Astrocyte of the cerebellum (primary cell): ENCODE measurements at places on chromosomes 3 and 15.

DNA sequence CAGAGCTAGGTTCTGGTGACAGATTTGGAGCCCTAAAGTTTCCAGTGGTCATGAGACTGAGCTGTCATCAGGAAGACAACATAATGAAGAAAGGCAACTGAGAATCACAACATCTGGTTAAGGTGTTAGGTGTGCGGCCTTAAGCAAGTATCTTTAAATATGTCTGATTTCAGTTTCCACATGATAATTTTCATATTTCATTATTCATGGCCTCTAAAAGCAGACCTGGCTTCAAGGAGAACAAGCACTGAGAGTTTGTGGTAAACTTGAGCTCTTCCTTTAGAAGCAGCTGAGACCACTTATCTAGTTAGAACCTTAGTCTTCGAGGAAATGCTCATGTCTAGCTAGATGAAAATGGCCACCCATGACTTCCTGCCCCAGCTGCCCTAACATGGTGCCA, 25.7 kb upstream of the MYLK start:
- DNase-seq = no peak

DNA sequence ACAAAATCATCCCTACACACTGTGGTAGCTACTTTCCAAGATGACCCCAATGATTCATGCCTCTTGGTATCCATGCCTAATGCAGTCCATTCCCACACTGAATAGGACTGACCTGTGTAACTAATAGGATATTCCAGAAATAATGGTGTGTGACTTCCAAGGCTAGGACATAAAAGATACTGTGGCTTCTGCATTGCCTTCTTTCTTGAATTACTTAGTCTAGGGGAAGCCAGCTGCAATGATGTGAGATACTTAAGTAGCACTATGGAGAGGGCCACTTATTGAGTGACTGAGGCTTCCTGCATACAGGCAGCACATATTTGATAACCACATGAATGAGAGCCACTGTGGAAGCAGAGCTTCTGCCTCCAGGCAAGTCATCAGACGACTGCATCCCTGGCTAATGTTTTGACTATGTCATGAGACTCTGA, 50.1 kb downstream of the NR1I2 start:
- peak; percentile 92 for DNase-seq

DNA sequence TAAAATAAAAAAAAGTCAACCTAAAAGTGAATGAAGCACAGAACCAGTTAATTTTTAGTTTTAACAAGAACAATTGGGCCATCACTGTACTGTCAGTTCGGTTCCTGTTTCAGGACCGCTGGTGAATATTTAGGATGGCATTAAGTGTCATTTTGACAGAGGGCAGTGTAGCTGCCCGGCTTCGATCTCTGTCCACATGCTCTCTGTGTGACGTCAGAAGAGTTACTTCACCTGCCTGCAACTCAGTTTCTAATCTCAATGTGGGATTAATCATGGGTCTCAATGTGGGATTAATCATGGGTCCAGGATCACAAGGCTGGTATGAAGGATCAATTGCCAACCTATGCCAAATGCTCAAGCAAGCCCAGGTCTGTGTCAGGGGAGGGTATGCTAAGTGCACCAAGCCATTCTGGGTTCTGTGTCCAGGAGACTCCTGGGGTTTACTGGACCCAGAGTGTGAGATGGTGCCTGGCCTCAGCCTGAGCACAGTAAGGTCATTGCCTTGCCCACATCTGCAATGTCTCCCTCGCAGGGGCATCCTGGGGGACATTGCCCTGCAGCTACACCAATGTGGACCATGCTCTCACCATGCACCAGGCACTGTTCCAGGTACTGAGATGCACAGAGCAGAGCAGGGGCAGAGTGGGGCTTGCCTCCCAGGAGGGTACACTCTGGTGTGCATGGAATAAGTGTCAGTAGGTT, 8.1 kb downstream of the GABRA5 start:
- no peak for DNase-seq

- no peak for DNase-seq
Measured at GRCh38 chr15:72285927-72286516, 13.7 kb upstream of the PARP6 start.

- DNase-seq = no peak
Measured at GRCh38 chr3:113275583-113275928, 64.2 kb downstream of the BOC start.

- no peak for DNase-seq
Measured at GRCh38 chr15:66629817-66630576, 64.2 kb upstream of the LCTL start.

DNA sequence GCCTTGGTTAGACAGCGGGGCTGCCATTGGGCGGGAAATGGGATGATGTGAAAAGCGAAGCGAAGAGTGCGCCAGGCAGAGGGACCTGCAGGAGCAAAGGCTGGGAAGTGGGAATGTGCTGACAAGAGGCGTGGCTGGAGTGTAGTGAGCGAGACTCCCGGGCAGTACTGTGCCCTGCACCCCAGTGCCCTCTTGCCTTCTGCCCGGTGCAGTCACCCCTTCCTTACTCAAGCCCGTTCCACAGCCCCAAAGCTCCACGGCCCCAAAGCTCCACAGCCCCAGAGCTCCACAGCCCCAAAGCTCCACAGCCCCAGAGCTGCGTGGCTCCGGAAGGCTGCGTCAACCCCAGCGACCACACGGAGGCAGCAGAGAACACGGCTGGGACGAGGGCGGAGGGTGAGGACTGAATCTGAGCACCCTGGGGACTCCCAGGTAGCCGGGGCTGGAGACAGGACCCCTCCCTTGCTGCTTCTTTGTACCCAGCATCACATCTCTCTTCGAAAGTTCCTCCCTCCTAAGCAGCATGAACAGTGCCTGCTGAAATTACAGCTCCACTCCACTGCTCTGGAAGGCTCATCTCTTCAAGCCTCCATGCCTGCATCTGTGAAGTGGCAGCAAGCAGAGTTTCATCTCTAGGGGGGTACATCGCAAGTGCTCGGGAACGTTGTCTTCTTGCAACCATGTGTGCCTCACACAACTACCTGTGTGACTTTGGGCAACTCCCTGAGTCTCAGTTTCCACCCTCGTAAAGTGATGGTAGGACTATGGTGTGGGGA, 108.9 kb downstream of the FBLN2 start:
- DNase-seq = no peak

- DNase-seq = no peak
Measured at GRCh38 chr15:51623386-51623938, 891 bp upstream of the DMXL2 start.

DNA sequence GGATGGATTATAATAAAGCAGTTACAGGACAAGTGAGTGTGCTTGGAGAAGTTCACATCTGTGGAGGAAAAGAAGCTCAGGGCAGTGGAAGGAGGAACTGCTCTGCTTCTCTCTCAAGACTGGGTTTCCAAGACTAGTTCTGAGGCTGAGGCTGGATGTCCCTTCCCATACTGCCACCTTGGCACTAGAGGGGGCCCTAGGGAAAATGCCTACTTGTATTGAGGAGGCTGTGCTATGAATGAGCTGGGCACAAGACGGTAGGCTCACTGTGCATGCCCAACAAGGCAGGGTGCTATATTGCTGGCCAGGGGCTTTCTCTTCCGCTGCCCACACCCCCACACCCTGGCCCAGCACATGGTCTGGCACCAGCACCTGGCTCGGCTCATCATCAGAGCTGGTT, 65.2 kb downstream of the SLCO2A1 start:
- DNase-seq = no peak

DNA sequence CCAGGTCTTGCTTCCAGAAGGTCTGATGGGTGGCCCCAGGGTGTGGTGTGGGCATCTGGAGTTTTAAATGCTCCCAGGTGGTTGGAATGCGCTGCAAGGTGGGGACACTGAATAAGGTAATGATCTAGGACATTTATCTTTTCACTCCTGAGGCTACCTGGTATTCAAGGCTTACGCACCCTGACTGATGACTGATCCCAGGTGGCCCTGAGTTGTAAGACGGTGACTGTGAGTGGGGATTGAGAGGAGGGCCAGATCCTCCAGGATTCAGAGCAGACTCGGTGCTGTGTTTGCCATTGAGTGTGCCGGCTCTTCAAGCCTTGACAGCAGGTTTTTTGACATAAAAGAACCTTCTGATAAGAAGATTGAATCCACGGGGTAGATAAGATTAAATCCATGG, 40.3 kb downstream of the SLC6A20 start:
- DNase-seq = no peak

- DNase-seq = no peak
Measured at GRCh38 chr3:32424581-32425250, 33.1 kb downstream of the CMTM7 start.

DNA sequence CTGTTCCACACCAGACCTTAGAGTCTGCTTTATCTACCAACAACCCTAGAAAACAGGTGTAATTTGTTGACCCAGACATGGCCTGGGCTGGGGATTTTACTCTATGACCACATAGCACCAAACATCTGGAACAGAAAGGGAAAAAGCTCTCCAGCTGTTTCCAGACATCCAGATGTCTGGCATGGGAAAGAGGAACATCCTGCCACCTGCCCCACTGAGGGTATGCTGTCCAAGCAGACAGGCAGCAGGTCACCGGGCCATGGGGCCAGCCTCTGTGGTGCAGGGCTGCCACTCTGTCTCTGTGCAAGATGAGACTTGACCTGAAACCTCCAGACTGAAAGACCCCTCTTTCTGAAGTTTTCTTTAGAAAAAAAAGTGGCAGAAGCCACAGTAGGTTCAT, 359.3 kb upstream of the ICE2 start:
- DNase-seq = no peak

- no peak for DNase-seq
Measured at GRCh38 chr3:83953417-83954089, 1005.2 kb upstream of the CADM2 start.

GRCh38 chr15:84661001-84661400, 3.0 kb upstream of the NMB start:
- no peak for DNase-seq

- peak; percentile 4 for DNase-seq
Measured at GRCh38 chr3:187968883-187969580, 184.9 kb upstream of the LPP start.

- DNase-seq = peak; percentile 13
Measured at GRCh38 chr3:43894176-43895049, 203.7 kb downstream of the ABHD5 start.

- peak; percentile 22 for DNase-seq
Measured at GRCh38 chr3:22263042-22263441, 512.0 kb upstream of the ZNF385D start.

DNA sequence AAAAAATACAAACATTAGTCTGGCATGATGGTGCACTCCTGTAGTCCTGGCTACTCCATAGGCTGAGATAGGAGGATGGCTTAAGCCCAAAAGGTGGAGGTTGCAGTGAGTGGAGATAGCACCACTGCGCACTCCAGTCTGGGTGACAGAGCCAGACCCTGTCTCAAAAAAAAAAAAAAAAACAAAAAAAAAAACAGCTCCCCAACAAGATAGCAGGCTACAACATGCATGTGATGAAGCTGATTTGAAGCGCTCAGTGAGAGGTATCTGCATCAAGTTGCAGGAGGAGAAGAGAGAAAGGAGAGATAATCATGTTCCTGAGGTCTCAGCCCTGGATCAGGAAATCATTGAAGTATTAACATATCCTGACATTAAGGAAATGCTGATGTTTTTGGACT, 608 bp upstream of the PPCDC start:
- DNase-seq = no peak

- DNase-seq = peak; percentile 20
Measured at GRCh38 chr3:61956236-61956635, 394.9 kb downstream of the PTPRG start.

DNA sequence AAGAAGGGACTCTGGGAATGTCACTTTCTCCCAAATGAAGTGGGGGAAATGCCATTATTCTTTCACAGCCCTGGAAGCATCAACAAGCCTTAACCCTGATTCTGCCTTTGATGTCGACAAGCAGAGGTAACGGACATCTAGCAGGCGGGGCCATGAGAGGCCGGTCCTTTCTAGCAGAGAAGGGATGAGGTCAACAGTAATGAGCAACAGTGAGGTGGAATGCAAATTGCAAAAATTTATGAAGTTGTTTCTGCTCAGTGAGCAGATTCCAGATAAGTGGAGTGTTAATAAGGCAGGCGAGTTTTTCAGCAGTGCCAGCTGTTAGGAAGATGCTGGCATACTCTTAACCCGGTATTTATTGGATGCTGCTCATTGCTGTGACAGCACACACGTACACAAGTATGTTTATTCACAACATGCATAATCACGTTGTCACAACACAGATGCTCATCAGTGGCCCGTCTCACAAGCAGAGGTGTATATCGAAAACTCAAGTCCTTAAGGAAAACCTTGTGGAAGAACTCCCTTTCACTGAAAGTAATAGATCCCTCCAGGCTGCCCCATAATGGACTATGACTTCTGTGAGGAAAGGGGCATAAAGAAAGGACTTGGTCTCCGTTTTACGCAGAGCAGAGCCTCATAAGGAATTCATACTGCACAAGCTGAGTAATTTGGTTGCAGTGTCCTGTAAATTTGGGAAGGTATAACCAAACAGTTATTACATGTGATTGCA, 329.0 kb downstream of the IGSF11 start:
- no peak for DNase-seq
